ENCODE measurements at places on chromosomes 11 and 22.

DNA sequence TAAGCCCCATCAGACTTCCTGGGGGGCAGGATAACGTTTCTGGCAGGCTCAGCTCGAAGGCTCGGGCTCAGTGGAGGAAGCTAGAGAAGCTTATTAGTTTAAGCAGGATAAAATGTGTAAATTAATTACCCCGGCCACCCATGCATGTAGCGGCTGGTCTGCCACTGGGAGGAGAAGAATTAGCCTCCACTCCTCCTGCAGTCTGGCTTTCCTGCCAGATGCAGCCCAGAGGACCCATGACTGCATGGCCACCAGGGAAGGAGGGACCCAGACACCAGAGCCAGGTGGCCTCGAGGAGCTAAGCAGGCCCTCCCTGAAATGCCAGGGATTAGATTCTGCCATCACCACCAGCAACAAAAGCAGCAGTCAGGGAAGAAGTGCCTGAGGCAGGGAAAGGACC, 32.3 kb downstream of the TRIM29 start:
- DNase-seq = no peak

- no peak for DNase-seq
Measured at GRCh38 chr22:37419969-37420685, 7.2 kb downstream of the ELFN2 start.

GRCh38 chr11:124740277-124740882, 638 bp downstream of the NRGN start:
- DNase-seq = no peak

DNA sequence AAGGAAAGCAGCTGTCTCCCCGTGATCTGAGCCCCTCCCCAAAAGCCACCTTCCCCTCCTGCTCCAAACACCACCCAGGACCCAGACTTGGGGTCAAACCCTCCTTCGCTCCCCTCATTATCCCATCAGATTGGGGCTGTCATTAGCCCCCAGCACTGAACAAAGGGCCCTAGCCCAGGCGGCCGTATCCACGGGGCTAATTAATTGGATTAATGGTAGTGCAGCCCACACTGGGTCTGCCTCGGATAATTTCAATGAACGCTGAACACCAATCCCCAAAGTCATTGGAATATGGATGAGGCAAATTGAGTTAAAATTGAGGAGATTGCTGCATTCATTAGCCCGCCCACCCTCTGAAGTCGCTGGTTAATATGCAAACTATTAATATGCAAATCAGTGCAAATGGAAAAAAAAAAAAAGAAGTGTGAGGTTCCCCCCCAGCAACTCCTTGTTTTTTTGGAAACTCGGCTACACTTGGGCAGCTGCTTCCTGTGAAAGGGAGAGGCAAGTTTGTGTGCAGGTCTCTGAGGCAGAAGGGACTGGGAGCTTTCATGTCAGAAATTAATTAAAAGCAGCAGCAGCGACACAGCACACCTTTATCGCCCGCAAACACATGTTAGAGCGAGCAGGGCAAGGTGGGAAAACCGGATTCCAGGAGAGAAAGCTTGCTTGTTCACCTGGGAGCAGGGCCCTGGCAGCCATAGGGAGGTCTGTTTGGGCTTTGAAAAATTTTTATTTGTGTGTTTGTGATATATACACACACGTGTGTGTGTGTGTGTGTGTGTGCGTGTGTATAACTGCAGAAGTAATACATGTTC, 517.8 kb downstream of the MIAT start:
- no peak for DNase-seq

DNA sequence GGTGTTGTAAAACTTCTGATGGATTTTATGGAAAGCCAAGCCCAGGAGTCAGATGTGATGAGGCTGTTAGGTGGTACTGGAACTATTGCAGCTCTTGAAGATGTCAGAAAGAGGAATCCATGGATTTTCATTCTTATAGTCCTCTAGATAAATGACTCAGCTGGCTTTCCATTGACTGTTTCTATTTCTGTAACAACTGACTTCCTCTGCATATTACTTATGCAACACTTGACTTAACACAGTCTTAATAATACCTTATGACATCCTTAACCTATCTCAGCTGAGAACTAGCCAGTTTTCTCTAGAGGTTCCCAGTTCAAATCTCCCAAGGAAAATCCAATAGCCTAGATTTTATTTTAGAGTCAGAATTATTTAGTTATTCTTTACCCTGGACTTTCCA, 263.8 kb downstream of the LUZP2 start:
- no peak for DNase-seq

GRCh38 chr22:19714312-19715187, at the start of gene SEPTIN5:
Gene SEPTIN5 (plus strand): TSS chr22:19714503. CDS start chr22:19714589, 86 bp downstream.
- no peak for DNase-seq

GRCh38 chr22:46612904-46613605, 7.1 kb upstream of the GRAMD4 start:
- peak; percentile 27 for DNase-seq

- DNase-seq = no peak
Measured at GRCh38 chr11:134098566-134099184, 29.8 kb downstream of the JAM3 start.

DNA sequence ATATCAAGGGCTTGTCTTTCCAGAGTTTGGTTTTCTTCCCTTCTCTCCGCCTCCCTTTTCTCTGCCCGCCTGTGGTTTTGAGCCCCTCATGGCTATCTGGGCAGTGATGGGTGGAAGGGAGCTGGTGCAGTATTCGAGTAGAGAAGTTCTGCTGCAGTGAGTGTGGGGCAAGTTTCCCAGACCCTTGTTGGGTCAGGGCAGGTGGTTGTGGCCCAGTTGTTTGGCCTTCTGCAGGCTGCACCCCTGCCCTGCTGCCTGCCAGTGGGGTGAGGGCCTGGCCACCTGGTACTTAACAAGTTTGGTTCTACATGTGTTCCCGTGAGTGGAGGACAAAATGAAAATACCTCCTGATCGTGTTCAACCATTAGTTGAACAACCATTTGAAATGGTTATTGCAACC, 65.2 kb downstream of the PTPRJ start:
- no peak for DNase-seq

DNA sequence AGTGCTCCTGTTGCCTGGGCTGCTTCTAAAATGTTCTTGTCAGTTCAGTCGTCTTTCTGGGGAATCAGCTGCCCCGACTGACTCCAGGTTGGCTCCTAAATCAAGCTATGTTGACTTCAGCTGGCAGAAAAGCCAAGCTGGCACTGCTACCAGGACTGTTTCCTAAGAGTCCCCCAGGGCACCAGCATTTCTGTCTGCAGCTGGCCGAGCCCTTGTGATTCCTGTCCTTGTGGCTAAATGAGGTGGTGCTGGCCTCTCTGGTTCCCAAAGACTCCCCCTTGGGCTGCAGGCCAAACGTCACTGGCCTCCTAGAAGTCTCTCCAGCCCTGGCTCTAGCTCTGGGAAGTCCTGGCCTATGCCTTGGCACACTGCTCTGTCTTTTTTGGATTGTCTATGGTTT, 31.1 kb downstream of the GRAMD1B start:
- no peak for DNase-seq

DNA sequence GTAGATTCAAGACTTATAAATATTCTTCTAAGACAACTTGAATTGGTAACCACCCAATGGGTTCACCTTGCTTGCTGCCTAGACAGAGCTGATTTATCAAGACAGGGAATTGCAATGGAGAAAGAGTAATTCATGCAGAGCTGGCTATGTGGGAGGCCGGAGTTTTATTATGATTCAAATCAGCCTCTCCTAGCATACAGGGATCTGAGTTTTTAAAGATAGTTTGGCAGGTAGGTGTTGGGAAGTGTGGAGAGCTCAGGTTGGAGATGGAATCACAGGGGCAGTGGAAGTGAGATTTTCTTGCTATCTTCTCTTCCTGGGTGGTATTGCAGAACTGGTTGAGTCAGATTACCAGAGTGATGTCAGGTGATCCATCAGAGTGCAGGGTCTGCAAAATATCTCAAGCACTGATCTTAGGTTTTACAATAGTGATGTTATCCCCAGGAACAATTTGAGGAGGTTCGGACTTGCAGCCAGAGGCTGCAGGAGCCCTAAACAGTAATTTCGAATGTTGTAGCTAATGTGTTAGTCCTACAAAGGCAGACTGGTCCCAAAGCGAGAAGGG, 1448.6 kb upstream of the RAG2 start:
- no peak for DNase-seq

- DNase-seq = no peak
Measured at GRCh38 chr22:29206372-29207242, 911 bp downstream of the EMID1 start.

DNA sequence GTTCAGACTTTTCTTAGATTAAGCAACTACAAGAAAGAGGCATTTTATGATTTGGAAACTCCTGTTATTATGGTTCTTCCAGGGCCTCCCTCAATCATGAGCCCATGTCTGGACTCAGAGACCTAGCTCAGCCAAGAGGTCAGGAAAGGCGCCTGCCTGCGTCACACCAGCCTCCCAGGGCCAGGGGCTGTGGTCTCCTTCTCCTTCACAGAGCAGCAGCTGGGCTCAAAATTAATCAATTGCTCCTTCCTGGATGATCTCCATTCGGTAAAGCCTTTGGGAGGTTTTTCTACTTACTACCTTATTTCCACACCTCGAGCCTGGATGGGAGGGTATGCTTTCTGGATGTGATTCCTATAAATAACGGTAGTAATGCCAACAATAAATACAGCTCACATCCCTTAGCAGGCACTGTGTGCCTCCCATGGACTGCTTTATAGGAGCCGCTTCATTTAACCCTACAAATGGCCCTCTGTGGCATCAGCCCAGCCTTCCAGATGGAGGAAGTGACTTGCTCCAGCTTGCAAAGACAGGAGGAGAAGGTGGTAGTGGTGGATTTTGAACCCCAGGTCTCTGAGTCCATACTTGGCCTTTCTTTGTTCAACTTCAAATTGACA, 1445.6 kb downstream of the TBC1D22A start:
- DNase-seq = no peak

- DNase-seq = no peak
Measured at GRCh38 chr11:106969644-106970355, 48.5 kb downstream of the GUCY1A2 start.

GRCh38 chr11:92855607-92856405, 113.6 kb upstream of the MTNR1B start:
- DNase-seq = no peak

DNA sequence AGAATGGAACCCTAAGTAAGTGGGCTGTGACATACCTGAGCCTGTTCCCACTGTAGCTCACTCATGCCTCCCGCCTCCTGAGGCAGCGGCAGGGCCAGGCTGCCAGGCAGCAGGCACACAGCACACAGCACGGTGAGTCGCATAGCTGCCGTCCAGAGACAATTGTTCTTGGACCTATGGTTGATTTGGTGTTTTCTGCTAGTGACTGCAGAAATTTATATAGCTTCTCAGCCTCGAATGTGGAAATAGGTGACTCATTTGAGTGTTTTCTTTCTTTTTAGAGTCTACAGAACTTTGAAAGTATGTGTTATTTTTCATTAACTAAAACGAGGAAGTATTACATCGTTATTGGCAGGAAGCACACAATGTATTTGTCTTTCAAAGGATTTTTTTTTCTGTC, at the start of gene MMP7:
Gene MMP7 (minus strand): TSS at position 190 of the 400 bp plus-strand sequence. CDS start 47 bp downstream, at position 143.
- DNase-seq = no peak

DNA sequence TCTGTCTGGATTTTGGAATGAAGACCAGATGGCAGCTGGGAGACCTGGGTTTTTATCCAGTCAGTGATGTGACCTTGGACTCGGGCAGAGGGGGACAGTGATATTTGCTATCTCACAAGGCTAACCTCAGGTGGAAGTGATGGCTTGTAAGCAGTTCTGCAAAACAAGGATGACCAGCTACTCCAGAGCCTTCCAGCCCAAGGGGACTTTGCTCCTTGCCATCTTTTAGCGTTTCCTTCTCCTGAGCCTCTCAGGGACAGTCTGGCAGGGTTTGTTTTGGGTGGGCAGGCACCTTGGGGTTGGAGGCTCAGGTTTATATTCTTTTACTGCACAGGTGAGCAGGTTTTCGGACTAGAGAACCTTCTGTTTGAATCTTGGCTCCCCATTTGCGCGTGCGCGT, 9.5 kb upstream of the OSBP2 start:
- no peak for DNase-seq

DNA sequence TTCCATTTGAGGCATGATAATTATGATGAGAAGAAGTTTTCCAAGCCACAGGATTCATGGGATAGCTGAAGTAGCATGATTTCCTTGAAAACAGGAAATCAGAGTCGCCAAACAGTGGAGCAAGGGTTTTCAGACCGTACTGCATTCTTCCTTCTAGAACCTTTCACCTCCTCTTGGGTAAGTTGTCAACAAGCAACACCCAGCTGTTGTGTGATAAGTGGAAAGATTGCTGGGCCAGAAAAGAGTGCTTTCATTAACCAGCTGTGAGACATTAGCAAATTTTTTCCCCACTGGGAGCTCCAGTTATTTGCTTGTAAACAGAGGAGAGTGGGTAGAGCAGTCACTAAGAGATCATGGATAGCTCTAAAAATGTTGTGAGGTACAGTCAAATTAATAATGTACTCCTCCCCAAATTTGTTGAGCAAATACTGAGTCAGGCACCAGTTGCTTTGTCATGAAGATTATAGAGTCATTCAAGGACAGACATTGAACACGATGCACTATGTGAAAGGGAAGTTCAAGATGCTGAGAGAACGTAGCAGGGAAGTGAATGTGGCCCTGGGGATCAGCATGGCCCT, 11.7 kb upstream of the MPEG1 start:
- DNase-seq = no peak

- DNase-seq = no peak
Measured at GRCh38 chr22:44496844-44497217, 1.2 kb downstream of the RTL6 start.

- no peak for DNase-seq
Measured at GRCh38 chr11:15625691-15626090, 511.0 kb downstream of the INSC start.

GRCh38 chr11:77036398-77036797, 2.2 kb downstream of the B3GNT6 start:
- DNase-seq = no peak

DNA sequence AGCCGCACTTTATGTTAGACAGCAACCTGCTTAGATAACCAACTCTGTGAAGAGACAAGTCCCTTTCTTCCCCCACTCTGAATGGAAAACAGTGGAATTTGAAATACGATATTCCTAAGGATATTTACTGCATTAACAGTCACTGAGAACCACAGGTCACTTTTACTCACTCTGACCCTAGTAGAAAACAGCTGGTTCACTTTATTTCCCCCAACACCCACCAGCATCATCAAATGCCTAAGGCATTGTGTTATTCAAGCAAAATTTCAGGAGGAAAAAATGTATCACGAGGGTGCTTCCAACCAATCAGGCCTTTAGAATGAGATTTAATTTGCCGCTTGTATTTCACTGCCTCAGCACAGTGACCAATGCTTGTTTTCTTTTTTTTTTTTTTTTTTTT, 1134.1 kb upstream of the CCDC90B start:
- DNase-seq = no peak

GRCh38 chr11:94376841-94377240, 24.4 kb downstream of the GPR83 start:
- DNase-seq = no peak

DNA sequence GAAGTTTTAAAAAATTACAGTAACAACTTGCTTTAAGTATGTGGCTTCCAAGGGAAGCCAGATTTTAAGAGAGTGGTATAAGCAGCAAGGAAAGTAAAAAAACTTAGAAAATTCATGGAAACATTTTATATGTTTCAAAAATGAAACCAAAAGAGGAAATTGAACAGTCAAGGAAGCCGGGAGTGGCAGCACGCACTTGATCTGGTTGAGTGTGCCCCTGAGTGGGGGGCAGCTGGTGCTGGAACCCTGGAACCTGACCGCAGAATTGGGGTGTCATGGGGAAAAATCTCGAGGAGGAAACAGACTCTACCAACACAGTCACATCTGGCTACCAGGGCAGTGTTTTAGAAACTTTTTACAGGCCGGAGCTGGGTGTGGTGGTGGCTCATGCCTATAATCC, 14.0 kb downstream of the MICALL1 start:
- DNase-seq = no peak
